ENCODE measurements at places on chromosomes 16 and 17.

DNA sequence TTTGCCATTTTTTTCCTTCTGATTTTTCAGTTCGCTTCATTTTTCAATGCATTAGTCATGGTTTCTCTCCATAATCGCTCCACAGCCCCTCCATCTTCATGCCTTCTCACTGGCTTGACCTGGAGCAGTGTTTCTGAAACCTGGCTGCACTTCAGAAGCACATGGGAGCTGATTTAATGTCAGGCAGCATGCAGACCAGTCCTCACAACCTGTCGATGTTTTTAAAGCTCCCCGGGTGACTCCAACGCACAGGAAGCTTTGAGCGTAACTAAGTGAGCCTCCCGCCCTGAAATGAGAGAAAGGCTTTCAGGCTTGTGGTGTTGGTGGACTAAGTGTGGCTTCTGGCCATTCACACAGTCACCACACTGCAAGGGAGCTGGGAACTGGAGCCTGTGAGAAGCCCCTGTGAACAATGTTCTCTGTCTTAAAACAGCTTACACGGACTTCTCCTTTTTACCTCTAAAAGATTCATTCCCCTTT lies 16.8 kb upstream of the DRG2 start:
- no peak for DNase-seq

DNA sequence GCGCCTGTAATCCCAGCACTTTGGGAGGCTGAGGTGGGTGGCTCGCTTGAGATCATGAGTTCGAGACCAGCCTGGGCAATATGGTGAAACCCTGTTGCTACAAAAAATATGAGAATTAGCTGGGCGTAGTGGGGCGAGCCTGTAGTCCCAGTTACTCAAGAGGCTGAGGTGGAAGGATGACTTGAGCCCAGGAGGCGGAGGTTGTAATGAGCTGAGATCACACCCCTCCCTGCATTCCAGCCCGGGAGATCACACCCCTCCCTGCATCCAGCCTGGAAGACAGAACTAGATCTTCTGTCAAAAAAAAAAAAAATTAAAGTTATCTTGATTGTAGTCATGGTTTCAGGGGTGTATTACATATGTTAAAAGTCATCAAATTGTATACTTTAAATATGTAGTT lies 26.8 kb upstream of the GLG1 start:
- no peak for DNase-seq

DNA sequence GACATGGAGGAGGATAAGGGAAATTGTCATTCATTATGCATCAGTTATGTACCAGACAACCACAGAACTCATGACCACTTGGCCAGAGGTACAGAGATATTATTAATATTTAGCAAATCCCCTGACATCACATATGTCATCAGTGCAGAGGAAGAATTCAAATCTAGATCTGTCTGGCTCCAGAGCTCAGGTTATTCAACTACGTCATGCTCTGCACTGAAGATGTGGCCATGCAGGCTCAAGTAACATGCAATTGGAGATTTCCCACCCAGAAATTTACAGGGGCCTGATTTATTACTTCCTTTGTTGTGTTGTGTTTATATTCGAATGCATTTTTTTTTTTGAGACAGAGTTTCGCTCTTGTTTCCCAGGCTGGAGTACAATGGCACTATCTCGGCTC lies 224.3 kb downstream of the HS3ST4 start:
- DNase-seq, result no peak

DNA sequence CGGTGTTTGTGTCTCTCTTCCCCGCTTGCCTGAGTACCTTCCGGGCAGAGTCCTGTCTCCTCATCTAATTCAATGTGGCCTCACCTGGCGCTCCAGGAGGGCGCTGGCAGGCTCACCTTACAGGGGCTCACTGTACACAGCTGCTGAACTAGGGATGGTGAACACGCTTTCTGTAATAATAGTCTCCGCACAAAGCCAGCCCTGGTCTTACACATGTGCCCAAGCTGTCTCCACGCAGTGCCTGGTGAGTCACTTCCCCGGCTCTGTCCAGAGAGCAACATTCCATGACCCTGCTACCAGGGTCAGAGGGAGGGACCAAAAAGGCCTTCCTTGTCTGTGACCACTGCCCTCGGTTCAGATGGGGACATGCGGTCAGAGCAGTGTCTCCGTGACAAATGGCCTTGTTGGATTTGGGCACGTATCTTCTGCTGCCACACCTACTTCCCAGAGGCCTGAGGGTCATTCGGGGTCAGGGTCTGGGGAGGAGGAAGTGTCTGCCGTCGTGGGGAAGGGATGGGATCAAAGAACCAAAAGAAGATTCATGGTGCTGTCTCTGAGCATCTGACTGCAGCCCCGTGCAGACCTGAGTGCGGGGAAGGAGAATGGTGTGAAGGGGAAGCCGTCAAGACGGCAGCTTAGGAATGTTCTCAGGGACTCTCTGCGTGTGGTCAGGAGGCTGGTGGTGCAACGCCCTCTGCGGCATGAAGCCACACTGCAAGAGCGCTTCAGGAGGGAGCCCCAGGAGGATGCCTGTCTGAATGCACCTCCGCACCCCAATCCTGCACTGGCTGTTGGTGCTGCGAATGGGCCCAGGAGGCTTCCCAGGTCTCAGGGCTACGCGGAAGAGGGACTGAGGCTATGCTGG lies 68.8 kb downstream of the IL21R start:
- no peak for DNase-seq

GRCh38 chr17:45371414-45372324 lies 54.8 kb upstream of the MAP3K14 start:
- DNase-seq, result no peak

- DNase-seq, result no peak
These were observed 18.9 kb downstream of the ACSF3 start for GRCh38 chr16:89112377-89113151.

GRCh38 chr16:85882181-85882810 lies 16.7 kb upstream of the IRF8 start:
- DNase-seq, result no peak

GRCh38 chr16:57303910-57304168 lies 19.4 kb upstream of the PLLP start:
- no peak for DNase-seq

DNA sequence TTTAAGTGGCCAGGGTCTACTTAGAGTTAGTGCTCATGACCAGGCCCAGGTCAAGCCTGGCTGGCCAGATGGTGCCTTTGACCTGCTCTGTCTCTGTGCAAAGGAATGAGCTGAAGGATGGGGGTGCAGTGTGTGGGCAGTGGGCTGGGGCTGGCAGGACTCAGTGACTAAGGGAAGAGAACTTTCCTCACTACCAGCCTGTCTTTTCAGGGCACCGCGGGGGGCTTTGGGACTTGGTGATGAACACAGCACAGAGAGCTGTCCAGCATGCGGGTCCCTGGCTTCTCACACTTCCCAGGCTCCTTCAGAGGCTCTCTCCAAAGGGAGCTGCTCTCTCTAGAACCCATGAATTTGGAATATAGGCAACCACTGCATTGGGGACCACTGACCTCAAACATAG lies 43.0 kb upstream of the STH start:
- DNase-seq, result no peak

- peak; percentile 74 for DNase-seq
These were observed 12.2 kb downstream of the CES2 start for GRCh38 chr16:66947302-66948065.

DNA sequence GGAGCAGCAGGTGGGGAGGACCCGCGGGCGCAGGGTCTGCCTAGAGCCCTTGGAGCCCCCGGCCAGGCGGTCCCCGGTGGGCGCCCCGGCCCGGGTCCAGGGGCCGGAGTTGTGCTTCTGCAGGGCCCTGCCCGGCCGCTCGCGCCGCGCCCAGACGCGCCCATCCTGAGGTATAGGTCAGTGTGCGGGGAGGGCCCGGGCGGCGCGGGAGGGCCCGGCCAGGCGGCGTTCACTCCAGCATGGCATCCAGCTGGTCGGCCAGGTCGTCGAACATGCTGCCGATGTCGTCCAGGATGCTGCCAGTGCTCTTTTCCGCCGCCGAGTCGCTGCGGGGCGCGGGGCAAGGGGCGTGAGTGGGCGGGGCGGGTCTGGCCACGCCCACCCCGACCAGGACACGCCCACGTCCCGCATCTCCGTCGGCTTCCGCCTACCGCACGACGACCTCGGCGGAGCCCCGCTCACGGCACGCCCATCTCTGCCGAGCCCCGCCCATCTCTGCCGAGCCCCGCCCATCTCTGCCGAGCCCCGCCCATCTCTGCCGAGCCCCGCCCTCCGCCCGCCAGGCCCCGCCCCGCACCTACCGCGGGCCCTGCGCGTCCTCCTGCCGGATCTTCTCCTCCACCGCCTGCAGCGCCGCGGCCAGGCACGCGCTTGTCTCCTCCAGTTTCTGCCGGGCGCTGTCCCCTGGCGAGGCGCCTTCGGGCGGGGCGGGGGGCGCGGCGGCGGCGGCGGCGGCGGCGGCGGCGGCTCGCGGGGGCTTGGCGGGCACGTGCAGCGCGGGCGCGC lies 17.9 kb downstream of the CASKIN1 start:
- peak; percentile 22 for DNase-seq

DNA sequence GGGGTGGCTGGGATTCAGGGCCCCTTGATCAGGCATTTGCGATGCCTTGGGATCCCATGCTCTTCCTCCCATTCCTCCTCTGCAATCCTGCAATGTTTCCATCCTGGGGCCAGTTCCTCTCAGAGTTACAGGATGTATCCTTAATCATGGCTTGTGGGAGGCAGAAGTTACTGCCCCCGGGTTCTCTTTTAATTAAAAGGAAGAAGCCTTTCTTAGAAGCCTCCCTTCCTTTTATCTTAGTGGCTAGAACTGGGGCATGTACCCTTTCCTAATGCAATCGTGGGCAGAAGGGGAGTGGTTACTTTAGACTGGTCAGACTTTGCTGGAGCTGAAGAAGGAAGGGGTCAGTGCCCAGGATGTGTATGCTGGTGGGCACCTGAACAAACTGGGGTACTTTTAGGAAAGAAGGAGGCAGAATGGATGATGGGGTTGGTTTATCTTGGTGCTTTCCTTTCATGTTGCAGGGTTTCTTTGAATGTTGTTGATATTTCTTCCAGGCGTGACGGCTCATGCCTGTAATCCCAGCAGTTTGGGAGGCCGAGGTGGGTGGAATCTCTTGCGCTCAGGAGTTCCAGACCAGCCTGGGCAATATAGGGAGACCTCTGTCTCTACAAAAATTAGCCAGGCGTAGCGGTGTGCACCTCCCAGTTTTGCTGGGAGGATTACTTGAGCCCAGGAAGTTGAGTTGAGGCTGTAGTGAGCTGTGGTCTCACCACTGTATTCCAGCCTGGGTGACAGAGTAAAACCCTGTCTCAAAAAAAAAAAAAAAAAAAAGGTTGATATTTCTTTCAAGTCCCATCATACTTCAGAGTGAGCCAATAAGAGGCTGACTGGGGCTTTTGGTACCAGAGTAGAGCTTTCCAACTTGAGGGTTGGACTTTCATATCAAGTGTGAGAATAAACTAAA lies 13.2 kb upstream of the SPN start:
- DNase-seq, result no peak

All from stimulated activated CD4-positive, alpha-beta T cell treated with anti-CD3 and anti-CD28 coated beads, Interleukin-1b, Interleukin-23, amount 100 ng/mL, for 4 hours (primary cell).